Activated CD4-positive, alpha-beta T cell treated with anti-CD3 and anti-CD28 coated beads, Interleukin-2, amount 50 U/mL, for 24 hours (primary cell): ENCODE measurements at places on chromosomes 3 and 15.

- DNase-seq = no peak
Measured at GRCh38 chr3:119600732-119601131, 3.0 kb downstream of the PLA1A start.

DNA sequence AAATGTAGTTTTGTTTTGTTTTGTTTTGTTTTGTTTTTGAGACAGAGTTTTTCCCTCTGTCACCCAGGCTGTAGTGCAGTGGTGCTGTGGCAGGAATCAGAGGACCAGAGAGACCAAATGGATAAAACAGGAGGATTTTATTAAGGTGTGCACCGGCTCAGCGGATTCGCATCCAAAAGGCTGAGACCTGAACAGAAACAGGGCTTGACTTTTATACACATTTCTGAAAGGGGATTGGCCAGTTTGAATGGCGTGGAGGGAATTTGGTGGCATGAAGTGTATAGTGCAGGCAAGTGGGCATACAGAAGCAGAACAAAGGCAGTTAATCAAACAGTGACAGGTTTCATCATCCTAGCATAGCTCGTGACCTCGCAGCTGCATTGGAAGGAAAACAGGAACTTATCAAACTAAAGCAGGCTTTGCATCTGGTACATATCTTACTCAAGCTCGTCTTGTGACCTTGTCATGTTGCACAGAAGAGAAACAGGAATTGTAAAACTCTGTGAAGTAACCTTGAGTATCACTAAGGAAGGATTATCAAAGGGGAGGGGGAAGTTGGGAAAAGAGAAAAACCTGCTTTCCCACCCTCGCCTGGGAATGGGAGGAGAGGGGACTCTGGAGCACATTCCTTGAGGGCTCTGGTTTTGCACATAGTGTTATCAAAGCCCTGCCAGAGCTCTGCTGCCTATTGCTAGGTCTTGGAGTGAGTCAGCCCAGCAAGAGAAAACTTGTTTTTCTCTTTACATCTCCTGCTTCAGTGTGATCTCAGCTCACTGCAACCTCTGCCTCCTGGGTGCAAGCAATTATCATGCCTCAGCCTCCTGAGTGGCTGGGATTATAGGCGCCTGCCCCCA, 38.5 kb downstream of the C3orf62 start:
- DNase-seq = no peak

- DNase-seq = no peak
Measured at GRCh38 chr3:111311709-111312235, 230.2 kb upstream of the CD96 start.

GRCh38 chr3:191256405-191256804, 57.4 kb downstream of the OSTN start:
- no peak for DNase-seq

- DNase-seq = no peak
Measured at GRCh38 chr3:182717216-182717615, 76.1 kb upstream of the ATP11B start.

DNA sequence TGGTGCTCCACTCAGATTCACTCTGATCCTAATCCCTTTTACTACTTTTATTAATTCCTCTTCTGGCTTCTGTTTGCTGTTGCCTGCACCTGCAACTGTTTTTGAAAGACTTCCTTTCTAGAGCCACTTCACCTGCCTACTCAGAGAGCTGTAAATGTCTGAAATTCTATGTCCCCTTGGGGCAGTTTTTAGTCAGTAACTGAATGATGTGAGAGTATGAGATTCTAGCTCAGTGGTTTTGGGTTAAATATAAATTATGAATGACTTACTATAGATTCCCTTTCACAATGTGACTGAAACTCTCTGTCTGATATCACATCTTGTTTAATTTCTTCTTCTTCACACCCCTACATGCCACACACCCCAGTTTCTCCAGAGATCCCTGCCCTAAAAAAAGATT, 47.8 kb upstream of the LRRC3B start:
- no peak for DNase-seq

DNA sequence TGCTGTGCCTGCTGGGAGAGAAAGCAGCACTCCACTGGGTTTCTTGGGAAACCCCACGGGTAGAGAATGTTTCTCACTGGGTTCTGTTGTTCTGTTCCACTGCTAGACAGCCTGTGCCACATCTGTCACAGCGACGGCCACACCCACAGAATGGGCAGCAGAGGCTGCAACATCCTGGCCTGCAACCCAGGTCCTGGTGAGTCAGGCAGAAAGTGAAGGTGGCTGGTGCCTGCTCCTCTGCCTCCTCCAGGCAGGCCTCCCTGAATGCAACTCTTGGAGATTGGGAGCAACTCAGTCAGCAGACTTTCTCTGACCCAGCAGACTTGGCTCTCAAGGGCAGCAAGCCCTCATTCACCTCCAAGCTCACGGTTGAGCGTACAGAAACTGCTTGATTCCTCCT, 13.0 kb downstream of the C3orf18 start:
- DNase-seq = no peak

DNA sequence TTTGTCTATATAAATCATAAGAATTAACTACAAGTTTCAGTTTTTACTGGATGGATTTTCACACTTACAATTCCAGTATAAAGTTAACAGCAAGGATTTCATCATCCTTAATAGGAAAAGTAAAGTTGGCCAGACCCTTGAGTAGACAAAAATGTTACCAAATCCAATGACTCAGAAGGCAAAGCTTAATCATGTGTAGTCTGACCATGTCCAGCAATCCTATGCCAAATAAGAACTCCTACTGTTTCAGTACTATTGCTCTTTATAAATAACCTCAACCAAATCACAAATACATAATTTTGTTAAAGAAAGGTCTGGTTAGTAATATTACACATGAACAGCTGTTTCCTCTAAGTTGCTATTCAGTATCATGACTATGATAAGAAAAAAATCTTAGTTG, 35.0 kb downstream of the PLOD2 start:
- DNase-seq = no peak

DNA sequence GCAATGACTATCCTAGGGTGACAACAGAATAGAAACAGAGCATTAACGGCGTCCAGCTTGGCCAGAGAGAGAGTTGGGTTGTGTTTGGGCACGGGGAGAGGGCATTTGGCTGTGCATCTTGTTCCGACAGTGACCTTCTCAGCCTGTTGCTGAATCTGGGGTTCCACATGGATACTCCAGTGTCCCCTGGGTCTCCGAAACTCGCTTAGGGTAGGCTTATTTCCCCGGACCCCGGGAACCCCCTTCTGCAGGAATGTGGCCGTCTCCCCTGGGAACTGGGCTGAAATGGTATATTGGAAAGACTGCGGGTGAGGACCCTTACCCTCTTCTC, 7.9 kb downstream of the SHOX2 start:
- DNase-seq = no peak

GRCh38 chr3:181290941-181291340, 301.4 kb upstream of the DNAJC19 start:
- DNase-seq = no peak

DNA sequence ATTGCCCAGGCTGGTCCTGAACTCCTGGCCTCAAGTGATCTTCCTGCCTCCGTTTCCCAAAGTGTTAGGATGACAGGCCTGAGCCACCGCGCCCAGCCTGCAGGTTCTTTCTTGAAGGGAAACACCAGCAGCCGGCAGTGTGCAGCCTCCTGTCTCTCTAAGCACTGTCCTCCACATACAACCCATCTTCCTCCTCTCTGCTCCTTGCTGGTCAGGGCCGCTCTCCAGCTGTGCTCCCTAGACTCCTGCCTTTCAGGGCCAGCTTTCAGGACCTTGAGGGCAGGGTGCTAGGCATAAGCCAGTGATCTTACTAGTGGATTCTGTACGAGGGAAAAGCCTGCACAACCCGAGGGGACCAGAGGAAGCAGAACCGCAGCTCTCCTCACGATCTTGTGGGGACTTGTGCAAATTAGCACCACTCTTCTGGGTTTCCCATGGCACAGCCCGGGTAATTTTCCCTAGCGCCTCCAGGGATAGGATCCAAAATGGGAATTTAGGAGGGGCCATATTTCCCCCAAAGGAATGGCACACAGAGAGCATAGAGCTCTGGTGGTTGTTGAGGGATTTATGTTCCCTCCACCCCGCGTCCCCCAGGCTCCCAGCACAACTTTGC, 18.2 kb upstream of the CORO2B start:
- DNase-seq = no peak

GRCh38 chr3:61975936-61976335, 397.4 kb downstream of the FEZF2 start:
- DNase-seq = no peak

- no peak for DNase-seq
Measured at GRCh38 chr3:194521510-194522260, 34.9 kb upstream of the ATP13A3 start.

- DNase-seq = no peak
Measured at GRCh38 chr3:123682781-123683504, 98.1 kb upstream of the HACD2 start.

GRCh38 chr3:18403061-18403460, 22.1 kb downstream of the SATB1 start:
- DNase-seq = no peak

DNA sequence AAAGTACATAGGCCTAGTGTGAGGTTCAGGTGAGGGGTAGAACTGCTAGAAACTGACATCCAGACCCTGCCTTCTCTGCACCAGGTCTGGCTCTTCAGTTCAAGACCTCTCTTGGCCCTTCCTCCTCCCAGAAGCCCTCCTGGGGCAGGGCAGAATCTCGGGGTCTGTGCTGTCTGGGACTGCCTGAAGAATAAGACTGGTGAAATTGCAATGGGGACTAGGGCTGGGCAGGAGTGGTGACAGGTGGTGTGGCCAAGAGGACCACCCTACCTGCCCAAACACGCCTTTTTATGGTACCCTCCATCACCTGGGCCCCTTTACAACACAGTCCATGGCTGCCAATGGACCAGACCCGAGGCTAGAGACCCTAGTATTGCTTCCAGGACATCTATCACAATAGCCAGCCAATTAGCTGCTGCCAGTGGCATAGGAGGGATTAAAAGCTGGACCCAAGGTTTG, 1.5 kb upstream of the NCKIPSD start:
- no peak for DNase-seq

GRCh38 chr3:66904831-66905493, 93.1 kb upstream of the KBTBD8 start:
- no peak for DNase-seq

DNA sequence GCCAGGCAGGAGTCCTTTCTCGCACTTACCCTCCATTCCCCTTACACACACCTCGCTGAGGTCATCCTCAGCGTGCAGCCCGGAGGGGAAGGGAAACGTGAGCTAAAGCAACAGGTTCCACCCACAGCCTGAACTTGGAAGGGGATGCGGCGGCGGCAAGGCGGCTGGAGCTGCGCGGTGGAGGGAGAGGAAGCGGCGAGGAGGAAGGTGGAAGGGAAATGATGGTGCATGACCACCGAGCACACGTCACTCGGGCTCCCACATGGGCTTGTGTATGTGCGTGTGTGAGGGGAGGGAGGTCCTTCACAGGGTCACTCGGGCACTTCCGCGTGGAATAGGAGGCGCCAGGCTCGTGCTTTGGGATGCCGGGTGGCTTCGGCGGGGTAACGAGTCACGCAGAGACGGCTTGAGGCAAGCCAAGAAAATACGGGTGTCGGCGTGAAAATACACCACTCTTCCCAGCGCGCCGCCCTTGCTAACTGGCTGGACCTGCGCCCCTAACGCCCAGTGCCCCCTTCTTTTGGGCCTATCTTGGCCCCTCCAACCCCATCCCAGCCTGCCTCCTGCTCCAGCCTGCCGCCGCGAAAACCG, 225.5 kb upstream of the IL12A start:
- no peak for DNase-seq

DNA sequence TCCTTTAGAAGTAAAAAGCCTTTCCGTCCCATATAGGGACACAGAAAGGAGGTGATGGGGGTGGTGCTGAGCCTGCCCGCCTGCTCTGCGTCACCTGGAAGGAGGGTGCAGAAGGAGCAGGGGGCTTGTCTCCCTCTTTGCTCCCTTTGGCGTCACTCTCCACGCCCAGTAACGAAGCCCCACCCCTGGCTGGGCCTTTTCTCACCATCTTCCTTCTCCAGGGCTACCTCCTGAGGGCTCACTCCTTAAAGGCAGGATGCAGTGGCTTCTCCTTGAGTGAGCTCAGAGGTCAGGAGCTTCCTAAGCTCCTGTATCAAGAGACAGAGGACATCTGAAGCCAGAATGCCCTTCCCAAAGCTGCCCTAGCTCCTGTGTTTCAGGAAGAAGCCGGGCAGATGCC, 31.5 kb downstream of the SLCO3A1 start:
- no peak for DNase-seq

GRCh38 chr3:116614795-116615362, 94.7 kb upstream of the TUSC7 start:
- no peak for DNase-seq

- no peak for DNase-seq
Measured at GRCh38 chr3:13574798-13575451, 26.0 kb downstream of the FBLN2 start.

GRCh38 chr3:73707772-73708171, 83.0 kb upstream of the PDZRN3 start:
- DNase-seq = no peak

DNA sequence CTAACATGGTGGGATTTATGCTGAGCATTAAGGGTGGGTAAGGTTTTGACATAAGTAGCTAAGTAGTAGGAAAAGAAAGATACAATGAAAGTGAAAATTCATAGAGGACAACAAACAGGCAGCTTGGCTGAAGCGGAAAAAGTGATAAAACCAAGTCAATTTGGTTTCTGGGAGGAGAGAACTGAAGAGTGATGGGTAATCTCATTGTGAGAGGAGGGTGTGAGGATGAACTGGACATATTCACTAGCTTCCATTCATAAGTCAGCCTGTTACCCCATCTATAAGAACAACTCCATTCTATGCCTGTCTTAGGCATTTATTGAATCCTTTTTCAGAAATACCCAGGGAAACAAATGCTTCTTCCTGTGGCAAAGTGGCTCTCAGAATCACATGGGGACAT, 67.1 kb upstream of the BBX start:
- no peak for DNase-seq
